AG04449 (cell line): ENCODE measurements at places on chromosomes 16 and 17.

GRCh38 chr17:28961391-28961790 is 10.1 kb upstream of the PHF12 start:
- no peak for DNase-seq

- DNase-seq: no peak
These were observed 567 bp downstream of the SOX9 start for GRCh38 chr17:72121164-72122009.

DNA sequence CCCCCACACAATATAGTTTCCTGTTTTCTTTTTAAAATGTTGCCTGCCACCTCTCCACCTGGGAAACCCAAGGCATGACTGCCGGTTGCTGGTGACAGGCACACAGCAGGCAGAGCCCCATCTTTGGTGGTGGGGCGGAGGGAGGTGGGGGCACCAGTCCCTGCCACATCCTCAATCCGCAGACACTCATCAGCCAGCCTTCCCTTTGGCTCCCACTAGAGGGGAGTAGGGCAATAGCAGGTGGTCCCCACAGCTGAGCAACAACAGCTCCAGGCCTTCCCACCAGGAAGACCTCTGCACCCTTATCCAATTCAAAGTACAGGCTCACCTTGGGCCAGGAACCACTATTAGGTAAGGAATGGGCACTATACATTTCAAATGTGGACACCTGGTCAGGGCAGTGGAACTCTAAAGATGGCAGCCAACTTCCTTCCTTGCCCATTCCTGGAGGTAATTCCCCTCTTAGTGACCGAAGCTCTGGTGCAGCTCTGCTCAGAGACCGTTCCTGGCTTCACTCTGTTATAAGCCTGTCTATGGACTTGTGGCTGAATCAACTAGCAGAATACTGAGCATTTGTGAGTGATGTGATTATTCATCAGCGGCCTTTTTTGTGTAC is 13.9 kb downstream of the RECQL5 start:
- no peak for DNase-seq

DNA sequence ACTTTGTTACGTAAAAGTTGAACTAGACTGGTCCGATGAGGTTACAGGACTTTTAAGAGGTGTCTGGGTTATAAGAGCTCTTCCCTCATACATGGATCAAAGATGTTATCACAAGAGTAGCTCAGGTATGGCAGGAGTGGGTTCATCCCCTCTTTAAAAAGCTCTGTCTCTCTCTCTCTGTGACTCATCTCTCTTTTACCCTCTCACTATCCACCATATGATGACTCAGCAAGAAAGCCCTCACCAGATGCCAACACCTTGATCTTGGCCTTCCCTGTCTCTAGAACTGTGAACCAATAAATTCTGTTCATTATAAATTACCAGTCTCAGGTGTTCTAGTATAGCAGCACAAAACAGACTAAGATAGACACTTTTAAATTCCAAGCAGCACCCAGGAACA is 1.9 kb upstream of the CLEC19A start:
- no peak for DNase-seq

GRCh38 chr17:71501711-71502110 is 619.1 kb upstream of the SOX9 start:
- DNase-seq: no peak

DNA sequence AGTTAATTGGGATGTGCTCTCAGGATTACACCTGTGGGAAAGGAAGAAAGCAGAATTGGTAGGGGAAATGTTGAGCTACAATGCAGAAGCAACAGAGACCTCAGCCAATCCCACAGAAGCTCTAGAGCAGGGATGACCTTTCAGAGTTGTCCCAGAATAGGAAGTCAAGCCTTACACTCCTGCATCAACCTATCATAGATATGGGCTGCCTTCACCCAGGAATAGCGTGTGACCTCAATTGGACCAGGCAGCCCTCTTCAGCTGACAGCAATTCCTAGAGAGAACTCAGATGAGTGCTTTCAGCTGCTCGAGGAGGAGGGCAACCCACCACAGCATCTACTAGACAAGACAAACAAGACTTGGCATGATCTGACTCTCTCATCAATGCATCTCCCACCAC is 189.7 kb downstream of the TMEM132E start:
- no peak for DNase-seq

DNA sequence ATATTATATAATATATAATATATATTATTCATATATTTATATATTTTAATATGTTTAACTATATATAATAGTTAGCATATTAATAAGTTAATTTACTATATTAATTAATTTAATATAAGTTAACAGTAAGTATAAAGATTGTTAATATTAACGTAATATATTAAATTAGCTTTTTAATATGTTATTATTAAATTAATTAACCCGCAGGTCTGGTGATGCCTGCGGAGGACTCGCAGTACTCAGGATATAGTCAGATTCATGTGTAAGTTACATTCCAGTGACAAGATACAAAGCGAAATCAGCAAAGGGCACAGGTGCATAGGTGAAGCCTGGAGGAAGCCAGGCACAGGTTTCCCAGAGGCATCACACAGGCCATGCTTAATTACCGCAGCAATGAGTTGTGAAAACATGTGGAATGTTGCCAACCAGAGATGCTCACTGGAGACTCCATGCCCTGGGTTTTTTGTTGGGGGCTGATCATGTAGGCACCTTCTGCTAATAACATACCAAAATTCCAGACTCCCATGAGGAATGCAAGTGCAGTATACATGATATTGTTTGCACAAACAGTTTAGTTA is 130.4 kb upstream of the MPHOSPH6 start:
- DNase-seq: no peak

DNA sequence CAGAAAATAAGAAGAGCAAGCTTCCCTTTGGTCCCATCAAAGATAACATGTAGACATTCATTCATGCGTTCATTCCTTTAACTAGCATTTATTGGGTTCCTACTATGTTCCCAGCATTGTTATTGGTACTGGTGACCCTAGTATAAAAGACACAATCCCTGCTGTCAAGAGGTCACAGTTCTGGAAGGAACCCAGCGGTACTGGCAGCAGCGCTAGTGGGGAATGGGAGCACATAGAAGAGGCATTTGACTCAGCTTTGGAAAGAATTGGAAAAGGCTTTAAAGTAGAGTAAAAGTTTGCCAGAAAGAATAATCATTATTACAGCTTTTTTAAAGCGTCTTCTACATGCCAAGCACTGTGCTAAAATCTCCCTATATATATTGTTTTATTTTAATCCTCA is 41.7 kb upstream of the NF1 start:
- DNase-seq: no peak
